Fibroblast of skin of scalp (primary cell): ENCODE measurements at places on chromosomes 12 and 14.
A peak's percentile ranks its signal among the peaks of the same experiment; 100 is the strongest.

DNA sequence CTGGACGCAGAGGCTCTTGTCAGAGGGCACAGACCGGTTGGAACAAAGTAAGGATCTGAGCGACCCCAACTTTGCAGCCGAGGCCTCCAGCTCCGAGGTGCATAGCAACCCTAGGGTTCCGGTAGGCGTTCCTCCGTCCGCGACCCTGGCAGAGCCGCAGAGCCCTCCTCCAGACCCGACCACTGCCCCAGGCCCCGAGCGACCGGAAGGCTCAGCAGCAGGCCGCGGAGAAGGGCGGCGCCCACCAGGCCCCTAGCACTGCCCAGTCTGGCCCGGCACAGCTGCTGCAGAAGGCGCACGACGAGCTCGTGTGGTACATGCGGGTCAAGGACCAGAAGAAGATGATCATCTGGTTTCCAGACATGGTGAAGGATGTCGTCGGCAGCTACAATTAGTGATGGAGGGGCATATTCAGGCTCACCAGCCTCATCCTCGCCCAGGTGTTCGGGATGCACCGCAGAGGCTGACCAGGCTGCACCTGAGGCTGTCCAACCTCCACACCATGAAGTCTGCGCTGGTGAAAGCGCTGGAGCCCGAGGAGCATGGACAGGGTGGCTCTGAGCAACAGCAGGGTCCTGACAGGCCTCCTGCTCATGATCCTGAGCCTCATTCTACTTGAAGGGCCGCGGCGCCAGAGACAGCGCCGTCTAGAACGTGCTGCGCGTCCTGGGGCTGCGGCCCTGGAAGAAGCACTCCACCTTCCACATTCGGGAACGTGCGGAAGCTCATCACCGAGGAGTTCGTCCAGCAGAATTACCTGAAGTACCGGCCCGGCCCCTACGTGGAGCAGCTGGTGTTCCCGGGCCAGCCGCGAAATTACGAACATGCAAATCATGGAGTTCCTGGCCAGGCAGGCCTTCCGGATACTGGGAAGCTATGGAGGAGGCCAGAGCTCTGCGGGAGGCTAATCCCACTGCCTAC lies 24.5 kb downstream of the CAPS2 start:
- DNase-seq: no peak

DNA sequence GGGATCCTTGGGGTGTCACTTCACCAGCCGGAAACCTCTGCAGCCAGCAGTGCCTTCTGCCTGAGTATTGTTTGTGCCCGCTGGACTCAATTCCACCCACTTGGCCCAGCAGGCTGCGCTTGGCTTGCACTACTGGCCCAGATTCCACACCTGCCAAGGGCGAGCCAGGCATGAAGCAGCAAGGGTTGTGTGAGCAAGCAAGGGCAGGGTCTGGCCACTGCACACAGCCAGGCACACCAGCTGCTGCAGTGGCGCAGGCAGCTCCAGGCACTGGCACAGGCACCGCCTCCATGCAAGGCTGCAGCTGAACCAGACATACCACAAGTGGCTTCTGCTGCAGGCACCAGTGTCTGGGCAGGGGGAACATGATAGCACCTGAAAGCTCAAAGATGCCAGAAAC lies 99.5 kb downstream of the NUAK1 start:
- no peak for DNase-seq

- no peak for DNase-seq
Observed at GRCh38 chr12:111268738-111269572, 99.9 kb downstream of the PHETA1 start.

DNA sequence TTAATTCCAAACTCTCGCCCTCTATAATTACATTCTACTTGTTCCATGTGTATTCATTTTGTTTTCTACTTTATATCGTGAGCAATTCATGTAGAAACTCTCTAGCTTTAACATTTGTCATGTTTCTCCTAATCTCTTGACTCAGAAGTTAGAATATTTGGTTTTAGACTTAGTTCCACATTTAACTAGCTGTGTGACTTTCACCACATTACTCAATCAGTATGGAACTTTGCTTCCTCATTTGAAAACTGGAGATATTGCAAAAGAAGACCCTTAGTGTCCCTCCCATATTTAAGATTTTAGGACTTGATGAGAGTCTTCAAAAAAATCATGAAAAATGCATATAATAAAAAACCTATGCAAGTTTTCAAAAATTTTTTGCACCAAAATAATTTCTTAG lies 447.5 kb downstream of the GXYLT1 start:
- DNase-seq: no peak

DNA sequence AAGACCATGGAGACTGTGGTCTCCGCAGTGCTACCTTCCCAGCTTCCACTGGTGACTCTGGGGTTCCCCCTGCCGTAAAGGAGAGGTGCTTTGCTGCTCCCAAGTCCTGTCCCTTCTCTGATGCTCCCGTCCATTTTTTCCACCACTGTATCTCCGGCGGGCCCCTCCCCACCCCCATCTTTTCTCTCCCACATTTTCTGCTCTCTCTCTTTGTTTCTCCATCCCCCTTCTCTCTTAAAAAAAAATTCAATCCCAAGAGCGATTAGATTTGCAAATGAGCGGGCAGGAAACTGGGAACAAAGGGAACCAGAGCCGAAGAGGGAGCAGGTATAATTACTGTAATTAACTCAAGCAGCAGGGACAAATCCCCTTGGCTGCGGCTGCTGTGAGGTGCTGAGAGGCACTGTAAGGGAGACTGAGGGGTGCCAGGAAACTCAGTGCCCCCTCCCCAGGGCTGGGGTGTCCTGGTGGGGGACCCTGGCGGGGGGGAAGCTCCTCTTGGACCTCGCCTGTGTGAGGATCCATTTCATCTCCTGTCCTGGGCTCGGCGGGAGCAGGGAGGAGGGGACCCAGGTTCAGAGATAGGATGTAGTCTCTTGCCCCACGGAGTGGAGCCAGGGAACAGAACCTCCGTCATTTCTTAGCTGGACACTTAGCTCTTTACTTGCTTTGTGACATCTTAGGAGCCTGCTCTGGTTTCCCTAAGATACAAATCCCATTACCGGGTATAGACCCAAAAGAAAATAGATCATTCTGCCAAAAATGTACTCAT lies 140.4 kb upstream of the NRXN3 start:
- DNase-seq: no peak

GRCh38 chr12:75641031-75641780 lies 129.8 kb upstream of the KRR1 start:
- peak; percentile 78 for DNase-seq

GRCh38 chr12:127943481-127944210 lies 323.3 kb upstream of the TMEM132C start:
- DNase-seq: no peak

GRCh38 chr14:104076743-104077142 lies 8.8 kb upstream of the ASPG start:
- DNase-seq: no peak

- peak; percentile 75 for DNase-seq
Observed at GRCh38 chr14:23929822-23930294, 23.7 kb upstream of the DHRS4 start.
